ENCODE measurements at places on chromosomes 3 and 15.

- no peak for DNase-seq
These were observed 13.7 kb upstream of the TPRG1 start for GRCh38 chr3:189158034-189158433.

- DNase-seq, result no peak
These were observed 86.7 kb upstream of the ANKRD34C start for GRCh38 chr15:79195802-79196201.

DNA sequence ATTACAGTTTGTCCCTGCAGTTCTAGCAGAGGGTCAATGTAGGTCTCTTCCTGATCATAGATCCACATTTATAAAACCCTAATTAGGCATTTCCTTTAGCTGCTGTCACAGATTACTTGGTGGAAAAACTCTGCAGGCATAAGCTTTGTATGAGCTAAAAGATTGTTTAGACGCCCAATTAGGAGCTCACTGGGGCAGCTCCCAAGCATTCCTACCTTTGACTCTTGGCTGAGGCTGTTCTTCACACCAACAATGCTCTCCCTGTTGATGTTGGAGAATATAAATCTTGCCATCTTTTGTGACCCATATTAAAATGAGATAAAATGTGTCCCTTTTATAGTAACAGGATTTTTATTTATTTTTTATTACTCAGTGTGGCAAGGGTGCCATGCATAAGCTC is 148.3 kb upstream of the TRIM42 start:
- DNase-seq, result no peak

DNA sequence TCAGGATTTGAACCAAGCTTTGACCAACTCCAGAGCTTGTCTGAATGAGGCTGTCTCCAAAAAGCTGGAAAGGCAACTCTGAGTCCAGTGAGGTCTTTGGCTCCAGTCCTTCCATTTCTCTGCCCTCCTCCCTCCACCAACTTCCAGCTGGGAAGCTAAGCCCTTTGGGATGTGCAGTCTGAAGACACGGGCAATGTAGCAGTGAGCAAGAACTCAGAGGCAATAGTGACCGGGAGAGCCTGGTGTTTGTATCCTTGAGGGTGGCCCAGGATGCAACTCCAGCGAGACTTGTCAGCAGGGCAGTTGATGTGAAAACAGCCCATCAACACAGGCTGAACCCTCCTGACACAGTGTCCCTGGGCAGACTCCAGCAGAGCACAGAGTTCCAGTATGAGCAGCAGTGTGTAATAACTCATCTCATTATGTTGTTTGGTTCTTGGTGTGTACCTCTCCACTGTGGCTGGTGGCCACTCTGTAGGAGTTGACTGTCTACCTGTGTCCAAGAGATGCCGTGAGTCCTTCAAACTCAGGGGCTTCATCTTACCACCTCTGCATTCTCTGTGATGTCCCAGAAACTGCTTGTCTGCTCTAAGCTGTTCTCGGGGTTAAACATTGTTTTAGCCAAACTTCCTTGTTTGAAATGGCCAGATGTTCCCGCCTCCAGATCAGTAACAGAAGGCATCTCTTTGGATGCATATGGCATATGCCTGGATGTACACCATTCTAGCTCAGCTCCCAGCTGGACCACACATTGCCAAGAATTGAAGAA is 6.6 kb downstream of the CDCP1 start:
- no peak for DNase-seq

DNA sequence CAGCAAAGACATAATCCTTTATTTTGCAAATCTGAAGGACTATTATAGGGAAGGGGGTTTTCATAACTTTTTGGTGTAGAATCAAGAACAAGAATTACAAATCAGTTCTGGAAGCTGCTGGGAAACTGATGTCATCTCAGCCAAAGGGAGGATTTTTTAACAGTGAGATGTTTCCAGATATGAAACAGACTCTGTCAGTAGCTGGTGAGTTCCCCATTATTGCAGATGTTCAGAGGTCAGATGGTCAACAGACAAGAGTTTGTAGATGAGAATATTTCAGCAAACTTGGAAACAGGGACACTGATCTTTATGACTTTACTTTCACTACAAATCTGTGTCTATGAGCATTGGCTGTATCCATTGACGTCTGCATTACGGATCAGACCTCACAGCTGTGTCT is 71.9 kb upstream of the LPP start:
- no peak for DNase-seq

GRCh38 chr3:127735767-127736693 is 63.3 kb downstream of the ABTB1 start:
- no peak for DNase-seq

DNA sequence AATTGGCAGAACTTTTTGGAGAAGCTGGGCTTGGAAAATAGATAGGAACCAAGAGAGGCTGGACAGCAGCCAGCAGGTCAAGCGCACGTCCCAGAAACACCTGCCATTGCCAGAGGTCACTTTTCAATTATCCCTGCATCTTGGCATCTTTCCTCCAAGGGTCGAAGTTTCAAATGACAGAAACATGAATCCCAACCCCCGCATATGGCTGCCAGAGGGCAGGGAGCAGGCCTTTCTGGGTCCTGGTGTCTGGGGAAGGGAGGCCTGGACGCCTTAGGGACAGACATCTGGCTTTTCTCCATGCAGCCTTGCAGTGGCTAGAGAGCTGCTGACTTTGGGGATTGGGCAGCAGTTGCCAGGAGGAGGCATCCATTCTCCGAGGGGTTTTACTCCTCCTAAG is 164.5 kb upstream of the TPM1 start:
- no peak for DNase-seq

GRCh38 chr15:96058103-96058851 is 272.2 kb upstream of the NR2F2 start:
- DNase-seq, result no peak

DNA sequence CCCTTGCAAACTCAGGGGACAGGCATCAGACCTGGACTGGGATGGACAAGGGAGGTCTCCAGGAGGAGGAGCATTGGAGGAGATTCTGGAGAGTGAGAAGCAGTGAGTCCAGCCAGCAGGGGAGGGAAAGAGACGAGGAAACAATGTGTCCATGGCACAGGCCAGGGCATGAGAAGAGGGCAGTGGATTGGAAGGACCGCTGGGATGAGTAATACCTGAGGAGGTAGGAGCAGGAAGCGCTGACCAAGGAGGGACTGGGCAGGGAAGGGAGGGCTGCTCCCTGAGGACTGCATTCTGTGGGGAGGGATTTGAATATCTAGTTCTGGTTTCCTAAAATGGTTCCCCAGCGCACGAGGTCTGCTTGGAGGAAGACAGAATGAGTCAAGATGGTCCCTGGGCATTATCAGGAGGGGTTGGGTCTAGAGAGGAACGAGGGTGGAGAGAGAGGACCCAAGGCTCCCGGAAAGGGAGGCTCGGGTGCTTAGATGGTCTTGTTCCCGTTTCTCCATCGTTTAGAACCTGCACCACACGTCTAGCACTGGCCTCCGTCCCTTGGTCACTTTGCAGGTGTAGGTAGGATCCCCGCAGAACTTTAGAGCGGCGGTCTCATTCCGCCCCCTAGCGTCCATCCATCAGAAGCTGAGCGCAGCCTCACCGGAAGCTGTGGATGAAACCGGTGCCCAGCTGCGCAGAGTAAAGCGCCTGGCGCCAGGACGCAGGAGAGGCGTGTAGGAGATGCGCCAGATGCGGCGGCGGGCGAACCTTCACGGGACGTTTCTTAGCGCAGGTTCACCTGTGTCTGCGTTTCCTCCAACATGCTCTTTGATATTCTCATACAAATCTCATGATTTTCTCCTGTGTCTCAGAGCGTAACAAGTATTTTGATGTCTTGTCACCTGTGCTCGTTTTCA is 190.7 kb upstream of the NDN start:
- DNase-seq, result peak; percentile 46

- no peak for DNase-seq
These were observed 42.4 kb downstream of the PCSK6 start for GRCh38 chr15:101447168-101447533.

- no peak for DNase-seq
These were observed 108.3 kb downstream of the SV2B start for GRCh38 chr15:91208371-91208770.

- no peak for DNase-seq
These were observed 158.3 kb downstream of the EFHB start for GRCh38 chr3:19775765-19776164.

DNA sequence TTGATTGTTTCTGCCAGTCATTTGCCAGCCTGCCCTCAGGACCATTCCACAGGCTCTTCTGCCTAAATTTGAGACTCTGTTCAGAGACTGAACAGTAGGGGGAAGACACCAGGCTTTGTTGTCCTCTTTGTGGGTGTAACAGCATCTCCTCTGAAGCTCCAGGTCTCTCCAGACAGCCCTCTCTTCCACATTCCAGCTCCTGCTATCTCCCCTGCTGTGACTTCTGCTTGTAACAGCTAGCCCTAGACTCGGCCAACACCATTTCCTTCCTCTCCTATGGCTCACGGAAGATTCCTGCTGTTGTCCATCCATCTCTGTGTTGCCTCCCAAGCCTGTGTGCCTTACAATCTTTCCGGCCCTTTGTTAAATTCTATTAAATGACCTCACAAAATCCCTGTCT is 40.2 kb downstream of the SUCLG2 start:
- no peak for DNase-seq
